ENCODE measurements at places on chromosomes 5 and 9. TPM values are rescaled to one million over a fixed set of nuclear protein-coding genes. Genes with fewer than 3 reads are reported as not detected.

DNA sequence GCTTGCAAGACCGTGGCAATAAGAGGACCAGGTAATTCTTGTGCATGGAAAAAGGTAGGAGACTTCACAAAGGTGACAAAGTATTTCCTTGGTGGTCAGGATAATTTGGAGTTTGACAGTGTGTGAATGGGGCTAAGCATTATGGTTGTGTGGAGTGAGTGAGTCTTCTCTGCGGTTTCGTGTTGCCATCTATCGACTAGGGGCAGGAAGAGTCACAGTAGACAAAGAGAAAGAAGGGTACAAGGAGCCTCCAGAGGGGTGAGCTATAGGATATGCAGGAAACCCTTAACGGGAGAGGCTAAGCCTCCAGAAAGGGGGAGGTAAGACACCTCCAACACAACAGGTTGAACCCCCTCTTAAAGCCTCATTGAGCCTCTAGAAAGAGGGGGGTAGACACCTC lies 64.0 kb upstream of the RANBP6 start:
- DNase-seq = no peak

GRCh38 chr5:73998489-73998888 lies 372.5 kb downstream of the ARHGEF28 start:
- peak; percentile 37 for DNase-seq

DNA sequence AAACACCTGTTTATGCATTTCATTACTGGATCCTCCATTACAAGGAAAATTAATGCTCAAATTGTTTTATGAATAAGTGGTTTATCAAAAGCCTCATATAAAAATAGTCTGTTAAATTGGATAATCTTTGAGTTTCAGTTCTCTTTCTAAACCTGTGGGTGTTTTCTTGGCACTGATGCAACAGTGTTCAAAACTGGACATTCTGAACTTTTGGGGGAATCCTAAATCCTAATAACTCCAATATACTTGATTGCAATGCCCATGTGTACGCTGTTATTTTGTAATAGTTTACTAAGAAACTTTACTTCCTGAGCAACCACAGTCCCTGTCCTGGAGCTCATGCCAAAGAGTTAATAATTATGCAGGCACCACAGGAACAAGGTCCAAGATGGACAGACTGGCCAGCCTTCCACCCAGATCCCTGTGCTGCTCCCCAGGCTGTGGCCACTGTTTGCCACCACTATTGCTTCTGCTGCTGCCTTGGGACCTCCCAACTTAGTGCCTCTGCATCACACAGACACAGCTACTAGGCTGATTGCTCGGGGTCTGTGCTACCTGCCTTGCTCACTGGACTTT lies 14.0 kb downstream of the IRGM start:
- DNase-seq = no peak

DNA sequence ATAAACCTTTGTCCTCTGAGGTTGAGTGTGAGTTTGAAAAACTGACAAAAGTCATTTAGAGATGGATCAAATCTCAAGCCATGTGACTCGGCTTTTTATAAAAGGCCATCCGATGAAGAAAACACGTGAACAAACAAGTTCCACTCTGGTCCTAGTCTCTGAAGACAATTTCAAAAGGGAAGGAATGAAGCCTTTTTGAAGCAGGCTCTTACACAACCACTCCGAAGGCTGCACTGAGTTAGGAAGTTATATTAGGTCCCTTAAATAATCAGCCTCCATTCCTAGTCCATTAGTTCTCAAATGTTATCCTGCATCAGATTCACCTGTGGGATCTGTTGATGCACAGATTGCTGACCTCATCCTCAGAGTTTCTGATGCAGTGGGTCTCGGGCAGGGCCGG lies 166.6 kb upstream of the HMHB1 start:
- no peak for DNase-seq

DNA sequence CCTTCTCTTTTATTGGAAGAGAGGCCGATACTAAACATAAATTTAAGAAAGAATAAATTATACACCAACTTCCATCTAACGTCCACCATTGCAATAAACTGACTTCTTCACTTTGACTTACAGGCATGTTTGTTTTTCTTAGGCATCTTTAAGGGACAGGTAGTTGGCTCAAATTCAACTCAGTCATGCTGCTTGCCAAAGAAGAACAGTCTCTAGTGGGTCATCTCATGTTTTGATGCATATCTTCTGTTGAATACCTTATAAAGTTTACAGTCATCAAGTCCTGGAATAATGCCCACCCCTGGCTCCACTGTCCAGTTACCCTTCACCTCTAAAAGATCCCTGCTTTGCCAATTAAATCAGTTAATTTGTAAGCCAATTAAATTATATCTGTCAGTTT lies 328.2 kb upstream of the GRAMD2B start:
- DNase-seq = no peak

DNA sequence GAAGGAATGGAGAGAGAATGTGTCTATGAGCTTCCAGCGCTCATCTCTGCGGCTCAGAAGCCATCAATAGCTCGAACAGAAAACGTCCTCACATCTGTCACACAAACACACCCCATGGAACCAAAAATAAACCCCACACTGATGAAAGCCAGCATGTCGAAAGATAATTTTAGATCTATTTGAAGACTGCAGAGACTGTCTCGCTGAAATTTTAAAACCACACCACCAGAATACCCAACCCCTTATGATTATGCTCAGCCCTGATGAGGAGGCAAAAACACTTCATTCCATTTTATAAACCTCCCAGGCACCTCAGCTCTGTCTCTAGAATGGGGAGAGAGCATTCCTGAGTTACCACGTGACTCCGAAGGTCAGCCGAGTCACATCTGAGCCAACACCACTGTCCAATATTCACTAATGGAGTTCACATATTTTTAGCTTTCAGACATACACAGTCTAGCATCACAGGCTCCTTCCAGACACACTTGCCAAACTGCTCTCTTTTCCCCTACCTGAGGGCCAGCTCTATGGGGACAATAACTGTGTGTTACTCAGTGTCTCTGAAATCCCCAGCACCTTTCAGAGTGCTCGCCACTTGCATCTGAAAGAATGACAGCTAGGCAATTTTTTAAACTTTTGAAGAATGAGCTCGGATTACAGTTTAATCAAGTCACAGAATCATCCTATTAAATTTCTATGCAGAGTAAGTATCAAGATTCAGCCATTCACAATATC lies 63.2 kb downstream of the SERINC5 start:
- DNase-seq = peak; percentile 91

- DNase-seq = peak; percentile 71
These were observed 106.5 kb upstream of the RAD23B start for GRCh38 chr9:107176436-107177151.

DNA sequence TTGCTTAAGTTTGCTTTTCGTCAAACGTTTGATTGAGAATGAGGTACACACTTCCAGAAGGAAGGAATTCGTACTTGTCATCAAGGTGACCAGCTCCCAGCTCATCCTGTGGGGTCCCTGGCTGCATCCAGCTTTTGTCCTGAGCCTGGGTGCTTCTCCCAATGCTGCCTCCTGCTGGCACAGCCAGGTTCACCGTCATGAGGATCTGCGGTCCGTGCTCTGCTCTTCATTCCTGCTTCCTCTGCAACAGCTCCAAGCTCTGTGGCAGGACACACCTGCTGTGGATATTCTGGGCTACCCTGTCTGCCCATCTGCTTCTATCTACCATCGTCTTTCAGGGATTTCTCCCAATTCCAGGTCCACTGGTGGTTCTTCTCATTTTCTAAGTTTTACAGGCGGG lies 13.3 kb upstream of the UBE2QL1 start:
- DNase-seq = peak; percentile 22

GRCh38 chr5:68730220-68730978 lies 363.4 kb upstream of the SLC30A5 start:
- DNase-seq = peak; percentile 87

DNA sequence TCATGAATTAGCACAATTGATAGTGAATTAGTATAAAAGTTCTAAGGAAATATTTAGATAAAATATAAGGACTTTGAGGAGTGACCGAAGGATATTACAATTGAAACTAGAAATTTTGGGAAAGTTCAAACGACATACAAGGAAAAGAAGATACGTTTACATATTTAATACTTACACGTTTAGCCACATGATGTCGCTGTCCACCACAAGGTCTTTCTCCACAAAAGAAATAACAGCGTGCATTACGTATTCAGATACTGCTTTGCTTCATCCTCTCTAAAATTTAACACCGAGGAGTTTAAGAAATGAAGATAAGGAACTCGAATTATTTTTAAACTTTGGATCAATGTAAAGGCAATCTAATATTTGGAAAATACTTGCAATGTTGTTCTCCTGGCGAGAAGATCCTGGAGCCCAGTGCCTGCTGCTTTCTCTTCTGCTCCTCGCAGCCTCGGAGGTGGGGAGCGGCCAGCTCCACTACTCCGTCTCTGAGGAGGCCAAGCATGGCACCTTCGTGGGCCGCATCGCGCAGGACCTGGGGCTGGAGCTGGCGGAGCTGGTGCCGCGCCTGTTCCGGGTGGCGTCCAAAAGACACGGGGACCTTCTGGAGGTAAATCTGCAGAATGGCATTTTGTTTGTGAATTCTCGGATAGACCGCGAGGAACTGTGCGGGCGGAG lies at the start of gene PCDHA3:
TSS of gene PCDHA3 (plus strand) at position 242 of the 678 bp plus-strand sequence.
- DNase-seq = peak; percentile 25

DNA sequence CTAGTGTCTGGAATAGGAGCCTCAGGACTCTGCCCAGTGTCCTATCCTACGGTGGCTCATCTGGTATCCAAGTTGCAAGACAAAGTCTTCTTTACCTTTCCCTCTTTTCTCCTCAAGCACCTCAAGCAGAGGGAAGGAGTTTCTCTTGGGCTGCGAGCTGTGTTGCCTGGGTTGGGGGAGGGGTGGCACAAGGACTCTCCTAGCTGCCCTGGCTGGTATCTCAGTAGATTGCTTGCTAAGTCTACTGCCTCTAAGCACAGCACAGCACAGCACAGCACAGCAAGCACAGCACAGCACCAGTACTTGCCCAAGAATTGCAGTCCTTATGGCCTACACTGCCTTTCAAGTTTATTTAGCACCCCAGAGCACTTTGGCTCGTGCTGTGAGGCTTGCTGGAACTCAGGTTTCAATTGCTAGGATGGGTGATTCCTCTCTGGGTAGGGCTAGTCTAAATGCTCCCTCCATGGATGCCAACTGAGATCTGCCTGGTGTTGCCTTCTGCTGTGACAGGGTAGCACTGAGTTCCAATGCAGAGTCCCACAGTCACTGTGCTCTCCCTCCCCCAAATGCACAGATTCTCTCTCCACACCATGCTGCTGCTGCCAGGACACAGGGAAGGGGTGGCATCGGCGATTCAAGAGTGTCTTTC lies 213.1 kb upstream of the POU5F2 start:
- no peak for DNase-seq

DNA sequence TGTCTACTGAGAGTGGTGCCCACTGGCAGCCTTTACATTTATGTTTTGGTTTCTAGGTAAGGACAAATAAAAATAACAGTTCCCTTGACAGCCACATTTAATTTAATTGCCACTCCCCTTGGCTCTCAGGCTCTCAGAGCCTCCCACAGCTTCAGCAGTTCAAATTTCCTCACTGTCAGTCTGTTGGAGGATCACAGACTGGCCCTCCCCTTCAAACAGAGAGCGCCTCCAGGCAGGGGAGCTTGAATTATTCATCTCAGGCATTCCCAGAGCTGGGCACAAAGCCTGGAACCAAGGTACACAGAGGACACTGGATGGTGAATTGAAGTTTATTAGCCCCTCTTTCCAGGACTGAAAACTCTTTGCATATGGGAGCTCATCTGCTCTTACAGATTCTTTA lies 407.7 kb downstream of the SPOCK1 start:
- no peak for DNase-seq

GRCh38 chr9:26439061-26439624 lies 453.5 kb downstream of the CAAP1 start:
- no peak for DNase-seq

DNA sequence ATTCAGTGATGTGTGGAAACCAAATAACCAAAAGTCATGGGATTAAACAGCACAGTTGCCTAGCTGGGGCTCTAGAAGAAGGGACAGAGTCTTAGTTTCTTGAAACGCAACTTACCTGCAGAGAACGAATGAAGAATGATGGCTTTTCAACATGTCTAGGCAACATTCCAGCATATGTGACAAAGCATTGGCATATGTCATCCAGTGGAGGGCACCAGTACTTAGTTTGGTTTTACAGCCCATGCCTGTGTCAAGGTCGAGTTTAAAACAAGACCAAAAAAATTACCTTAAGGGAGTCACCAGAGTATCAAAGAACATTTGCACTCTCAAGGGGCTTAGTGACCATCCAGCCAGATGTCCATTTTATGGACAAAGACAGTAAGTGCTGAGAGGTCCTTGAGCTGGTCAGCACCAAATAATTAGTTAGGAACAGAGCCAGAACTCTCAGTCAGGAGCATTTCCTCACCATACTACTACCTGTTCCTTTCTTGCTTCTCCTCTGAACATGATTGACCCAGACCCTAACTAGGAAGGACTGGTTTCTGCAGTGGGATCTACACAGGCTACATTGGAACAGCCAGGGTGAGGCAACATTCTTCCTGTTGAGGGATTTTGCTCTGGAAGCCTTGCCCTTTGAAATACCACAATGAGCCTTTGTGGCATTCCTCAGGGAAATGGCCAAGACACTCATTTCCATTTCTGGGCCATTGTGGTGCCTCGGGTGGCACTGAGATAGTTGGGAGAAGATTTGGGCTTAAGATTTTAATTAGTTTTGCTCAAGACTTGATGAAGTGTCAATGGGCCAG lies 75.4 kb upstream of the ANKH start:
- DNase-seq = peak; percentile 50

DNA sequence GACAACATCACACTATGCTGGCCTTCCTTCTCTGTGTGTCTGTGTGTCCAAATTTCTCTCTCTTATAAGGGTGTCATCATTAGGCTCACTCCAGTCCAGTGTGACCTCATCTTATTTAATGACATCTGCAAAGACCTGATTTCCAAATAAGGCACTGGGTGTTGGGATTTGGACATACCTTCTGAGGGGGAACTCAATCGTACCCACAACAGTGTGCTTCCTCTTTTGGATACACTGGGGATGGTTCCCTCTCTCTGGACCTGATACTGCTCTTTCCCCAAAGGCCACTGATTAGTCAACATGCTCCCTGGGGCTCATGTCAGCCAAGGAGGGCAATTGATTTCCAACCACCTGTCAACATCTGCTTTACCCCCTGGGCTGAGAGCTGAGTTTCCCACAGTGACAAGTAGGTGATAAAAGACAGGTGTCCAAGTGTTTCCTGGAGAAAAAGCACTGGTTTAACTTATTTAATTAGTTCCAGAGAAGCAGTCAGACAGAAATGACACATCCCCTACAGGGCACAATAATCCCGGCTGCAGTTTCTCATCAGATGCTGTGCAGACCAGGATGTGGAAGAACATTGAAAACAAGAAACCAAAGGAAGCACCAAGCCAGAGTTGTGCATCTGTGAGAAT lies 17.8 kb upstream of the CEP72 start:
- DNase-seq = no peak

- no peak for DNase-seq
These were observed 32.3 kb upstream of the FAM81B start for GRCh38 chr5:95358848-95359247.

DNA sequence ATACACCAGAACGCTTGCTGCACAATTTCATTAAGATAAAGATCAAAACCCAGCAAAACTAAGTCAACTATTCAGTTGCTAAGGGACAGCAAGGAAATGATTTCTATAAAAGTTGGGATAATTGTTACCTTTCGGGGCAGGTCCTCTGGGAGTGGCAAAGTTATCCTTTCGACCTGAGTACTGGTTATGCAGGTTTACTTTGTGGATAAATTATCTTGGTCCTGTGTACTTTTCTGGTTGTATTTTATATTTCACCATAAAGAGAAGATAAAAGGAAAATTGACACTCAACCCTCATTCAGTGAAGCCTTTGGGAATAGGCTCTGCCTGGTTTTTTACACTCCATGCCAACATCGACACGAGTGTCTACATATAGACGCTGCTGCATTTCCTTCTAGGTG lies 146.5 kb downstream of the SYK start:
- DNase-seq = no peak

FAM221B gene
- not detected for total RNA-seq

RUSC2 gene
- 39.8 TPM for total RNA-seq

AGXT2 gene
- not detected for total RNA-seq

CARD9 gene
- total RNA-seq = 0.91 TPM

NKD2 gene
- not detected for total RNA-seq

Measured in myocyte (in vitro differentiated cells).